ENCODE measurements at places on chromosomes 2 and 18.

DNA sequence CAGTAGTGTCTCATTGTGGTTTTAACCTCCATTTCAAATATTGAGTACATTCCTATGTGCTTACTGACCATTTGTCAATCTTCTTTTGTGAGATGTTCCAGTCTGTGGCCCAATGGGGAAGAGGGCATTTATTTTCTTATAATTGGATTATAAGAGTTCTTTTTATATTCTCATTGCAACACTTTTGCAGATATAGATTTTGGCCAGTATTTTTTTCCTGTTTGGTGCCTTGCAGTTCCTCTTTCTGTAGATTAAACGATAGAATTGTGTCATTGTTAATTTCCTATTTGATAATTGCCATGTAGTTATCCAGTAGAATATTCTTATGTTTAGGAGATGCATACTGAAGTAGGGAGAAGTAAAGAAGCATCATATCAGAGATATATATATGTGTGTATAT lies 56.4 kb upstream of the CYTIP start:
- DNase-seq: no peak

DNA sequence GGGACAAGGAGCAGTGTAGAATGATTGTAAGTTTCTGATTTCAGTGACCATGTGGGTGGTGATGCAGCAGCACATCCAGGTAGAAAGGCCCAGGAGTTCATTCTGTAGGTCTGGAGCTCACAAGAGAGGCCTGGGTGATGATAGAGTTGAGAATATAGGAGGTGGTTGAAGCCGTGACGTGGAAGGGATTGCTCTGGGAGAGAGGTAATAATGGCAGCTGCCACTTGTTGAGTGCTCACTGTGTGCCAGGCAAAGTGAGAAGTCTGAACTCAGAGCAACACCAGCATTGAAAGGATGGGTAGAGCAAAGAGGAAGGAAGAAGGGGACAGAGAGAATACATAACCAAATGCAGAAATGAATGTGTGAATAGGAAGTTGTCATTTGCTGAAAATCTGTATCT lies 3.3 kb downstream of the TTLL4 start:
- no peak for DNase-seq

DNA sequence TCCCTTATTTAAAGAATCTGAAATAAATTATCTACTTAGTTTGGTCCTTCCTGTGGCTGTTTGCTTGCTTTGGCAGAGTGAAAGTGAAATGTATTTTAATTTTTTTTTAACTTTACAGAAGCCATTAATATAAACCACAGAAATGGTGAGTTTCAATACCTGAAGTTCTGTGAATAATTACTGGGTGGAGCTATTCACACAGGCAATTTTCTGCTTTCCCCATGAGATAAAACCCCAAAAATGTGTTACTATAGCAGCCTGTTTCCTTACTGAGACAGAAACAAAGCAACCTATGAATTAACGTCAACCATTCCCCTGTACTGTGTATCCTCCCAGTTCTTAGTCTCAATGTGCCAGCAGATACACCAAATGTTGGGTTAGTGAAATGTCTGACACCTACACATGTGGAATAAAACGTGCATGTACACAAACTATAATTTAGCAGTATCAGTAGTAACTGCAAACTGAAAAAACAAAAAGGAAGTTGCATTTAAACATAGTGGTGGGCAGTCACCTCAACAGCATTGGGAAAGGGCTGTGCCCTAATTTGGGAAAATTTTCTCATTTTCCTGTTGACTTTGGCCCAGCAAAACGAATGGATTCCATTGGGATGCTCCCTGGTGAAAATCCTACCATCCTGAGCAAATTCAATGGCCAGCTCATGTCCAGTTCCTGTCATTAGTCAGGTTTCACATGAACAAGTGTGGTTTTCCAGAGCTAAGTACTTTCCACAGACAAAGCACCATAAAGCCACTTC lies 73.1 kb upstream of the RMDN2 start:
- DNase-seq: no peak

GRCh38 chr18:77249569-77250500 lies at the start of gene GALR1:
Gene GALR1, plus strand, starts transcription at chr18:77249848. Its CDS starts 701 bp downstream, at chr18:77250549.
- DNase-seq: peak; percentile 73

DNA sequence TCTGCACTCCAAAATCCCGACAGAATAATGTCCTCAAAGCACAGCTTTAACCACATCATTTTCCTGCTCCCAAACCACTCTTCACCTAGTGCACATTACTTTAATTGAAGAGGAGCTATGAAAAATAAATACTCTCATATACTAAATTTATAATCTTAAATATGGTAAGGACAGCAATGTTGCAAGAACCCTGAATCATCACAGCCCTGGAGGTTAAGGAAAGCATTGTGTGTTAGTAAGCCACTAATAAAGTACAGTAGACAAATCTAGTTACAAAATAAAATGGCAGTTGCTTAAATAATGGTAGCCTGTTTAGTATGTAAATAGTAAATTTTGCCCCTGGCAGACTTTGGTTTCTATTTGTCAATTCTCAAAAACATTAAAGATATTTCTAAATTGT lies 27.0 kb upstream of the CCDC178 start:
- DNase-seq: no peak

DNA sequence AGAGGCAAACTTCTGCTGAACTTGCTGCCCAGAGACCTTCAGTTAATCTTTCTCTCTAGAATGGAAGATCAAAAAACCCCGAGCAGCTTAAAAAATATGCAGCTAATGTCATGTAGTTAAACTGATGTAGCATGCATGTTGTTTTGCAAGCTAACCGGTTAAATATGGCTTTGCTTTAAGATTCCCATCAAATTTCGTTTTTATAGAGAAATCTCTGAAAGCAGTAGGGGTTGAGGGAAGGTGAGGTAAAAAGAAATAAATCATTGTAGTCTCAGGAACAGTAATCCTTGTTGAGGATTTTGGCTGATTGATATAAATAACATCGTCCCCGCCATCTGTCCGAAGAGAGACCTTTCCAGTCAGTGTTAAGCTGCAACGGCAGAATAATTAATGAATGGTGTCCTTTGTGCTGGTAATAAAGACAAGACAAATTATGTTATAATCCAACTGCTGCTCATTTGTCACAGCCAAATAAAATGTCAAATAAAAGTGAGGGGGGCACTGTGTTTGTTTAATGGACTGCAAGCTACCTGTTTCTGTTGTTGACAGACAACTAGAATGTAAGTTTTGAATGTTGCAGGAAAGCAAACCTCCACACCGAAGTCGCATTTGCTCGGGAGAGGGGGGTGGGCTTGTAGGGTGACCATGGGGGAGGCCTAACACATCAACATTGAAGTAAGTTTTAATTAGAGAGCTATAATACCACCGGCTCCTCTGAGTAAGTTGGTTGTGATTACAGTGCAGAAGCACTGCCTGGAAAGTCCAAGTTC lies 555.5 kb downstream of the ARHGAP15 start:
- DNase-seq: peak; percentile 52

- no peak for DNase-seq
Observed at GRCh38 chr2:231001921-231002320, 6.0 kb downstream of the SPATA3 start.

DNA sequence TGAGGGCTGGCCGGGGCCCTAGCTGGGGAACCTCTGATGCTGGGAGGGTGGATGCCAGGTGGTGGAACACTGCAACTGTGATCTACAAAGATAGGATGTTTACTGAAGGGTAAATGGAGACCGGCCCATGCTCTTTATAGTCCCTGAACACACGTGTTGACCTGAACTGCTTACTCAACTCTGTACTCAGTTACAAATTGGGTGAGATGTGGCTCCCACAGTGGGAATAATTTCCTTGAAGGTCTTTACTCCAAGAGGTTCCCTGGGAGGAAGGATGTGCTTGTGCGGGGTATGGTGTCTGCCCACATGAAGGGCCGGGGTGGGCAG lies 254.1 kb downstream of the PRKCE start:
- no peak for DNase-seq

DNA sequence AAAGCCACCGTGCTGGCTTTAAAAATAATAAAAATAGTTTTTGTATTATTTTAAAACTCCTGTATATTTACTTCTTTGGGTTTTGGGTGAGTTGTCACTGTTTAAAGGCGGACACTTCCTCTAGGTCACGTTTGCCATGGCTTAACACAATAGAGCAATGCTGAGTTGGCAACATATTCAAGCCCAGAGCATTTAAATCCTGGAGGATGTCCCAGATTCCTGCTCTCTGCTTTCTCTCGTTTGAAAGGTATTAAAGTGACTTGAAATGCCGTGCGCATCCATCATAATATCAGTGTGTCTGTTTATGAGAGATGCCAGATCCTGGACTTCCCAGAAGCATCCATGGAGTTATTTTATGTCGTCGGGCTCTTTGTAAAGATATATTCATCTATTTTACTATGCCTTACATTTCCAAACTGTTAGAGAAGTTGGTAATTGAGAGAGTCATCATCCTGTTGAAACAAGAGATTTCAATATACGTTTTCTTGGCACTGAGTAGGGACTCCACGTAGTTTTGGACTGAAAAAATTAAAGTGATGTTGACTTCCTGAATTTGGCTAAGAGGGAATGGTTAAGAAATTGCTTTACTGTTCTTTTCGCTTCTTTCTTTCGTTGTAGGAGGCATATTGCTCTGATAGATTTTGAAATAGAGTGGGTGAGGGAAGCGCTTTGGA lies 150.6 kb downstream of the ZNF236 start:
- no peak for DNase-seq

DNA sequence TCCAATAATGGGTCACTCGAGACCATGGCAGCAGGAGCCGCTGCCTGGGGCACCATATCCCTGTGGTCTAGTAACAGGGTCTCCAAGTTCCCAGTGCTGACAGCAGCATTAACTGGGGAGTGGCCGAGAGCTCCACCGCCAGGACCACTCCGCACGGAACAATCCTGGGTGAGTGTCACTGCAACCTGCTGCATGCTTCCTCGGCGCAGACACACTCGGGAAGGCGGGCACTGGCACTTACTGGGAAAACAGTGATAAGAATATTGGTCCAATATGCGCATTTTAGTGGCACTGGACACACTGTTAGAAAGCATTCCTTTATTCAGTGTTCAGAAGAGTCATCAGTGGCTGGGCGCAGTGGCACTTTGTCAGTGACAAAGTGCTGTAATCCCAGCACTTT lies 29.7 kb downstream of the FAM228A start:
- no peak for DNase-seq
